Femur (tissue), 1 donor: ENCODE measurements at places on chromosomes 7 and 10.

GRCh38 chr10:79287973-79288723, 59.1 kb upstream of the PPIF start:
- no peak for DNase-seq

- no peak for DNase-seq
Measured at GRCh38 chr7:4124556-4125477, 557.3 kb upstream of the FOXK1 start.

- DNase-seq = no peak
Measured at GRCh38 chr7:97430006-97430405, 301.9 kb upstream of the TAC1 start.

- no peak for DNase-seq
Measured at GRCh38 chr7:116804471-116804870, 57.9 kb upstream of the CAPZA2 start.

GRCh38 chr10:69676301-69676700, 46.3 kb downstream of the FAM241B start:
- no peak for DNase-seq

DNA sequence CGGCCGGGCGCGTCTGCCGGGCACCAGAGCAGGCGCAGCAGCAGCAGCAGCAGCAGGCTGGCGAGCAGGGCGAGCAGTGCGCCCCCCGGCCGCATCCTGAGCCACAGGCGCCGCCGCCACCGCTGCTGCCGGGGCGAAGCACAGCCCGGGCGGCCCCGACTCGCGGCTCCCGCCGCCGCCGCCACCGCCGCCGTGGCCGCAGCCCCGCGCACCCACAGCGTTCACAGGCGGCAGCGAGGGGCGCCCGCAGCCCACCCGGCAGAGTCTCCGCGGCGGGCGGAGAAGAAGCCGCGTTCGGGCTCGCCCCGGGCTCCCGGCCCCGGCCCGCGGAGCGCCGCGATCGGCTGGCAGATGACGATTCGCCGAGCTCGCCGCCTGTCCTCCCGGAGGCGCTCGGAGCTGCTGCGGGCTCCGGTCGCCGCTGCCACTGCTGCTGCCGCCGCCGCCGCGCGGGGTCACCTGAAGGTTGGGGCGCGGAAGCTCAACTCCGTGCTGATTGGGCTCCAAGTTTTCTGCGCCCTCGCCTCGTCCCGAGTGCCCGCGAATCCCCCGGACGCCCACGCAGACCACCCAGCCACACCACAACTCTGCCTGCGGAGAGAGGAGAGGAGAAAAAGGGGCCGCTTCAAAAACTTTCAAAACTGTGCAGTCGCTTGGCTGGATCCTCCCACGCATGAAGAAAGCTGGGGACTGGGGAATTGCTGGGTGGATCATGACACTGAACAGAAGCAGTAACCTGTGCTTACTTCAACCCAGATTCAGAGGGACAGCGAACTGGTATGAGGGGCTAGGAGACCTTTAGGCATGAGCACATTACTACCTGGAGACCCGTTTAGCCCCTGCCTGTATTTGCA, at the start of gene ST8SIA6:
Gene ST8SIA6 (minus strand): TSS at position 435 of the 854 bp plus-strand sequence. CDS start 340 bp downstream, at position 95.
- DNase-seq = peak; percentile 72

DNA sequence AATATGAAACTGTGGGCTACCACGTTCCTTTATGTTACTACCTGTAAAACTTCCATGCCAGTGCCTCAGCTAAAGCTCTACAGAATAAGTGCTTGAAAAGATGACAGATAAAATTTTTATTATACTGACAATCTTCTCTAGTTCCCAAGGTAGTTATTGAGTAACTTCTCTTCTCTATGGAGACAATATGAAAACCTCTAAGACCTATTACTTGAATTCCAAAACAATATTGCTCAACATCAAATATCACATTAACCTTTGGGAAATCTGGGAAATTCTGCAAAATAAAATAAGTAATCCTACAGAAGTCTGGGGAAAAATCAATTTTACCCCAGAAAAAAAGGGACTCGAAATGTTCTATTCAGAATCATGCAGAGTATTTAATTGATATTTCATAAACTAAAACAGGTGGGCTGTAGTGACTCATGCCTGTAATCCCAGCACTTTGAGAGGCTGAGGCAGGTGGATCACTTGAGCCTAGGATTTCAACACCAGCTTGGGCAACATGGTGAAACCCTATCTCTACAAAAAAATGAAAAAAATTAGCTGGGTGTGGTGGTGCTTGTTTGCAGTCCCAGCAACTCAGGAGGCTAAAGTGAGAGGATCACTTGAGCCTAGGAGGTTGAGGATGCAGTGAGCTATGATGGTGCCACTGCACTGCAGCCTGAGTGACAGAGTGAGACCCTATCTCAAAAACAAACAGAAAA, 23.8 kb upstream of the ANK3 start:
- no peak for DNase-seq

GRCh38 chr10:22791665-22792064, 77.3 kb upstream of the PIP4K2A start:
- DNase-seq = no peak

GRCh38 chr7:29488977-29489376, 74.7 kb upstream of the PRR15 start:
- DNase-seq = no peak

- no peak for DNase-seq
Measured at GRCh38 chr7:100007887-100008286, 7.5 kb upstream of the ZKSCAN1 start.

DNA sequence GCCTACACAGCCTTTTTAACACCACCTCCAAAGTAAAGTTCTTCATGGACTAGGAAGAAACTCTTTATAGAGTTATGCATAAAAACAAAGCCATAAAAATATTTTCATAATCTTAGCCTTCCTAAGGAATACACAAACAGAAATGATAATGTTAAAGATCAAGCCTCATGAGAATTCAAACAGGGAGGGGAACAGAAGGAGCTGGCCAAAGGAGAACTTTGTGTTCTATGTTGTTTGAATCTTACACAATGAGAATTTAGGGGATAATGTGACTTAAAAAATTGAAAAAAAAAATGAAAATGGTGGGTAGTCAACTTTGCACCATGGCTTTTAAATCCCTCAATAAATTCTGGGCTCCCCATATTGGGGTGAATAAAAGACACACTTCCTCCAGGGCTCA, 9.1 kb upstream of the PILRB start:
- no peak for DNase-seq

- peak; percentile 32 for DNase-seq
Measured at GRCh38 chr7:68963552-68963951, 634.7 kb upstream of the AUTS2 start.

GRCh38 chr7:34315032-34315431, 343.0 kb upstream of the NPSR1 start:
- DNase-seq = no peak

GRCh38 chr7:74372511-74373111, 81.1 kb upstream of the GTF2IRD1 start:
- peak; percentile 60 for DNase-seq

DNA sequence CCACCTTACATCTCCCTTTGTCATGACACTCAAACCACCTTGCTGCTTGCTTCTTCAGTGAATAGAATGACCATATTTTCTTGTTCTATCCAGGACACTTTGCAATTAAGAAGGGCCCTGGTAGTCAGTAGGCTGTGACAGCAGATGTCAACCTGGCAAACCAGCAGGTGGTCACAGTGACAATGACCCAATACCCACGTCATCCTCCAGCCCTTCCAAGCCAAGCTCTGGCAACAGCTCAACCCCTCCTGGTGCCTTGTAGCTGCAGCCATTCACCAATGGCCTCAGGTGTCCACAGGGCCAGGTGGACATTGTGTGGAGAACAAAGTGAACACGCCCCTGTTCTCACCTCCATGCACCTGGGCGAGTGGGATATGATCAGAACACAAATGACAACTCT, 87.6 kb upstream of the MACROH2A2 start:
- no peak for DNase-seq

- no peak for DNase-seq
Measured at GRCh38 chr7:127652333-127653248, 597 bp downstream of the SND1 start.

GRCh38 chr10:5413012-5413938, 918 bp downstream of the NET1 start:
- no peak for DNase-seq

DNA sequence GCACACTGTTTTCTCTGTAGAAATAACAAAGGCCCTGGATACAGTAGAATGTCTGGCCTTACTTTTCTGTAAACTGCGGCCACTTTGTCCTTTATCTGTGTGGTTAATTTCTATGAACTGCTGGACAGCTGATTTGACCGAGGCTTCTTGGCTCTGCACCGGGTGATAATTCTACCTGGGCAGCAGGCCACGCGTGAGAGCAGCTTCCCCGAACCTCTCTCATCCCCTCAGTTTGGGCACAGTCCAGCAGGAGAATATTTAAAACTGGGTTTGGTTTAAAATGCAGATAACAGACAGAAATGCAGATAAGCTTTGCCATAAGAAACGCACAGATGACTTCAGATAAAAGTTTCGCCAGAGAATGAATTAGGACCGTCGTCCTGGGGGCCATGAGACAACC, 81.0 kb downstream of the CELF2 start:
- peak; percentile 42 for DNase-seq

DNA sequence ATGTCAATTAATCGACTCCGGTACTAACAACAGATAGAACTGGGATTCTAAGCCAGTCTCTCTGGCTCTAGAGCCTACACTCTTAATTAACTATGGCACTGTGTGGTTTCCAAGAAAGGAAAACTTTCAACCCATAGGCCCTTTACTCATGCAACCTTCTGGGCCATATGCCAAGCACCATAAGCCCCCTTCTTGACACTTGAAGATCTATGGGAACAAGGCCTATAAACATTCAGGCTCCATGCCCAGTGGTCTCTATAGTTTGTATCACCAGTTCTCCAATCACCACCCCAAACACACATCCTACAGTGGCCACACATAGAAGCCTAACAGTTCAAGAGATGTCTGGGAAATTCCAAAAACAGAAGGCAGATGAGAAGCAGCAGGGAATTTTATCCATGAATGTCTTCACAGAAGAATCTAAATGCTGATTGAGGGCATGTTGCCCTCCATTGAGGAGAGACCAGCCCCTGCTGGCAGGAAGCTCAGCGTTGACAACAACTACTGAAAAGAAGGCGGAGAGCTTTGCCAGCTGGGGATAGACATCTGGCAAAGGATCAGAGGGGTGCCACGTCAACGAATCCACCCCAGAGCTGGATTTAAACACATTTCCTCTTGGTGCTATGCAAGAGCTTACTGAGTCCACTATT, 64.4 kb downstream of the GRM3 start:
- DNase-seq = peak; percentile 15

DNA sequence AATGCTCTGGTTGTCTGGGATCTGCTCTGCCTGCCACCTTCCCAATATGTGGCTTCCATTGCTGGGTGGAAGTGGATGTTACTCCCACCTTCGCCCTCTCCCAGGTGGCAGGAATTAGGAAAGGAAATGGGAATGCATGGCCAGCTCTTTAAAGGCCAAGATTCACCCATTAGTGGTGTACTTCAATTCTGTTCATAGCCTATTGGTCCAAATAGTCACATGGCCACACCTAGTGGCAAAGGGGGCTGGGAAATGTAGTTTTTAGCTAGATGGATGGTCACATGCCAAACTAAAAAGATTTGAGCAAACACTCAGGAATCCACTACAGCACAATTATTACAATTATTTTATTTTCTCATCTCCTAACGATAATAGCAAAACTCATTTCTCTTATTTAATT, 135.1 kb downstream of the NPY start:
- no peak for DNase-seq

GRCh38 chr10:131242007-131242406, 69.5 kb downstream of the TCERG1L start:
- DNase-seq = no peak

DNA sequence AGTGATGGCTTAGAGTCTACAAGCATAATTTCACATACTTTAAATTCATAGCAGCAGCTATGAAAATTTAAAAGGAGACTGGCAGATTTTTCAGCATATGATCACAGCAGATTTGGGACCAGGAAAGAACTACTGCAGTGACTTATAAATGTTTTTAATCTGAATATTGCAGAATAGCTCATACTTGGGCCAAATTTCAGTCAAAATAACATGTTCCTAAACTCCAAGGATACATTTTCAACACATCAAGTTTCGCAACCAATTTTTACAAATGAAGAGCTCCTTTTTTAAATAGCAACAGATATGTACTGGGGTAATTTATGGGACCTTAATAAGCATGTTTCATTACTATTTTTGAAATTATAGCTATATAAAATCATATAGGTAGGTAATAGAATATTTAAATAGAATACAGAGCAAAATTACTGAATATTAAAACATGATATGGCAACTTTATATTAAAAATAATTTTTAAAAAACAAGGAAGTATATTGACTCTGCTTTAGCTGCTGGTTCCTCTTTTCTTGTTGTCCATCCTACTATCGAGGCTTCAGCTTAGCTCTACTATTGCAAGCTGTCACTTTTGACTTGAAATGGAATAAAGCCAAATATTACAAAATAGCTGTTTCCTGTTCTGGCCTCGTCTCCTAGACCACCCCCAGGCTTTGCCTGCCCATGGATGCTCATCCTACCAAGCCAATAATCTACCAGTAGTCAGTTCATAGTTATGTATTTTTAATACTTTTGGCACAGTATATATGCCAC, 123.1 kb downstream of the NRBF2 start:
- DNase-seq = no peak

GRCh38 chr10:109430043-109430760, 493.1 kb downstream of the XPNPEP1 start:
- peak; percentile 63 for DNase-seq

GRCh38 chr10:88253128-88253527, 330.0 kb downstream of the RNLS start:
- DNase-seq = no peak

- no peak for DNase-seq
Measured at GRCh38 chr10:125350519-125350918, 190.2 kb upstream of the CTBP2 start.

GRCh38 chr7:120353171-120353570, 80.2 kb downstream of the KCND2 start:
- DNase-seq = no peak

DNA sequence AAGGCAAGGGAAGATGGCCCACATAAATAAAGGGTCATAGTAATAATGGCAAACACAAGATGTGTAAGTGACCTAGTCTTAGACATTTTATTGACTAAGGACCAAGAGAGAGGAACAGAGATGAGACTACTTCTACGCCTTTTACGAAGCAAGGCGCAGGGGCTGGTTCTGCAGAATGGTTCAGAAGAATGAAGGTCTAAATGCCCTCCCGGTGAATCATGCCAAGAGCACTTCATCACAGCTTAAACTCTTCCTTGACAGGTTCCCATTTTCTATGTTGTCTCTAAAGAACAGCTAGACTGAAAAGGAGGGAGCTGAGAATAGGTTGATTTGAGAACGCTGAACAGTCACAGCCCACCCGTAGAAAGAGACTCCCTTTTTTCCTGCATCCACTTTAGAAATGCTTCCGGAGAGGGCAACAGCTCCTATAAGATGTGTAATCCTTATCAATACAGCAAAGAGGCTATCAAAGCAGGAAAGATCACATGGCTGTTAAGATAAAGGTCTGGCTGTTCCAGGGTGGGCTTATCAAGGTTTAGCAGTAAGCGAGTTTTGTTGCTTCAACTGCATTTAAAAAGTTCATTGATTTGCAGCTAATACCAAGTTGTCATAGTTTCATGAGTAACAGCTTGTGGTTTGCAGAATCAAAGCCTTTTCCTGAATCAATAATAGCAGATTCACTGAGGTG, 93.4 kb upstream of the AUTS2 start:
- DNase-seq = no peak
